Activated T-cell treated with anti-CD3 and anti-CD28 coated beads for 1 hour (primary cell): ENCODE measurements at places on chromosomes 11 and 22.

- no peak for DNase-seq
Measured at GRCh38 chr22:30046716-30047363, 33.4 kb upstream of the HORMAD2 start.

DNA sequence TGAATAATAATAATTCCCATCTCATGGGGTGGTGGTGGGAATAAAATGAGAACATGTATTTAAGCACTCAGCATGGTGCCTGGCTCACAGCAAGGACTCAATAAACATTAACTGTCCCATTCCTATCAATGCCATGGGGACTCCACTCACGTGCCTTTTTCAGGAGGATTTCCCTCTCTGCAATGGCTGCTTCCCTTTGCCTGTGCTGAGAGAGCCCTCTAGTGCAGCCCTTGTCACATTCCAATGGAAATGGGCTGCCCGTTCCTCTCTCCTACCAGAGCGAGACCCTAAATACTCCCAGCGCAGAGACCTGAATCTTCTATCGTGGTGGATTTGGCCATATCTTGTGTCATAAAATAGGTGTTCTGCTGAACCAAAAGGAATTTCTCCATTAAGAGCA lies 621.5 kb upstream of the B3GAT1 start:
- no peak for DNase-seq

- no peak for DNase-seq
Measured at GRCh38 chr11:90822996-90823395, 600.1 kb upstream of the CHORDC1 start.

DNA sequence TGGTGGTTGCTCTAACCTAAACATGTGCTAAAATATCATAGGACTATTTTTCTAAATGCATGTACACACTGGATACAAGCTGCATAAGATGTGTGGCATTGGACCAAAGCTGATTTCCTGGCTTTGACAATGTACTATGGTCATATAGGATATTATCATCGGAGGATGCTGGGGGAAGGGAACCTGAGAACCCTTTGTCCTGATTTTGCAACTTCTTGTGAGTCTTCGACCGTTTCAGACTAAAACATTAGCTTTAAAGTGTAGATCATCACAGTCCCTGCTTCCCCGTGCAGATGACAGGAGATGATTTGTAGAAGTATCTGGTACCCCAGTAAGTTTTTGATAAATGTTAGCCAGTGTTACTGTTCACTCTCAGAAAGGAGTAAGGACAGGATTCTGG lies 554.7 kb downstream of the MIAT start:
- no peak for DNase-seq

- no peak for DNase-seq
Measured at GRCh38 chr11:119361056-119361787, 14.7 kb upstream of the MFRP start.

GRCh38 chr11:36388951-36389350 lies 92.9 kb downstream of the PRR5L start:
- DNase-seq = no peak

GRCh38 chr11:92545906-92546471 lies 321.4 kb downstream of the FAT3 start:
- DNase-seq = no peak

DNA sequence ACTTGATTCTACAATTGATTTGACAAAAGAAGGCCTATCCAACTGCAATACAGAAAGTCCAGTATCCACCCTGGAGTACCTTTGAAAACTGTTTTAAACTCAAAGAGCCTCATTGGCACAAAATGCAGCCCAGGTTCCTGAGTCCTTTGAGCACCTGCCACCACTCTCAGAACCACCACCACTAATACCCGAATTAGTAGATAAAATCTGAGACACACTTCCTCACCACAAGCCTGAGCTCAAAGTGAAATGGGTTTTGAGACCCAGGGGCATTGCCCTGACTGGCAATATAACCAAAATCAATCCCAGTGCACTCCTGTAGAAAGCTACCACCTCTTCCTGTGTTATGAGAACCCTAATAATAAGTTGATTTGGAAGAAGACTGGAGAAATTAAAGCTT lies 215.7 kb downstream of the CSNK2A3 start:
- no peak for DNase-seq

DNA sequence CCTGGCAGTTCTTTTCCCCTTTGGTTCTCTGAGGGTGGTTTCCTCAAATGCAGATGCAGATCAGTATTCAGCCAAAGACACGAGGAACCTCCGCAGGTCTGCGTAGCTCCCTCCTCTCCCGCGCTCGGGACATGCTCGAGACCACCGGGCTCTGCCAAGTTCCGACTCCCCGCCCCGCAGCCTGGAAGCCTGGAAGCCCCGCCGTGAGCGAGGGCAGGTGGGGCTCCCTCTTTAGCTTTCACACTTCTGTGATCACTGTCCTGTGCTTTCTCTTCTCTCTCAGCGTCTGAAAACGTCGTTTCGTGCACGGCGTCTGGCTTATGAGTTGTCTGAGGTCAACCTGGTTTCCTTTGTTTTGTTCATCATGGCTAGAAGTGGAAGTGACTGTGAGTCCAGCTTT lies 26.6 kb downstream of the ZBED4 start:
- DNase-seq = no peak

- DNase-seq = no peak
Measured at GRCh38 chr11:11374358-11375148, 21.5 kb upstream of the CSNK2A3 start.

DNA sequence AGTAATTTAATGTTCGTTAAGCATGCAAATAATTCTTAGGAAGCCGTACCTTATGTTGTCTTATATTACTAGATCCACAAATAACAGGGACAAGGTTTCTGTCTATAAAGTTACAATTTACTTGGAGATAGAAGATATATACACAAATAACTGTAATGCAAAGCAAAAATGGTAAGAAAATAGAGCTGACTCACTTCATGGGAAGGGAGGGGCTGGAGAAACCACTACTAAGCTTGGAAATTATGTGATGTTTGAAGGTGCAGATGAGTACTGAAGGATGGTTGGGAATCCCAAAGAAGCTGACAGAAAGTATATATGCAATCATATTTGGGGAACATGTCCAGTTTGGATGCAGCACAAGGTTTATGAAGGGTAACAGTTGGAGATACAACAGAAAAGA lies 4.0 kb downstream of the NPAT start:
- no peak for DNase-seq

DNA sequence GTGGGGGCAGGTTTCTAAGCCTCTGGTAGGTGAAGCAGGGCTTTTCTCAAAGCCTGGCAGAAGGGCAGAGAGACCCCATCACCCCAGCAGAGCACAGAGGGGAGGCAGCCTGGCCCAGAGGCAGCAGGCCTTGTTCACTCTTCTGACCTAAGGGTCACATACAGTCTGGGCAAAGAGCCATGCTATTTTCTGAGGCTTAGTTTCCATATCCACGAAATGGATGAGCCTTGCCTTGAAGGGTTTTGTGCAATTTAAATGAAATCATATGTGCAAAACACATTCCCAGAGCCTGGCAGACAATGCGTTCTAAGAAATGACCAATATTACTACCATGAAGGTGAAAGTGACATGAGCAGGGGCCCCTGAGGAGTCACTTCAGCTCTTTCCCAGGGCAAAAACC lies 44.5 kb downstream of the HIRA start:
- no peak for DNase-seq

GRCh38 chr11:83827520-83827919 lies 541.4 kb upstream of the CCDC90B start:
- no peak for DNase-seq

GRCh38 chr11:33829430-33830141 lies 55.3 kb upstream of the FBXO3 start:
- peak; percentile 36 for DNase-seq

GRCh38 chr11:57653163-57653562 lies 3.5 kb upstream of the YPEL4 start:
- no peak for DNase-seq

DNA sequence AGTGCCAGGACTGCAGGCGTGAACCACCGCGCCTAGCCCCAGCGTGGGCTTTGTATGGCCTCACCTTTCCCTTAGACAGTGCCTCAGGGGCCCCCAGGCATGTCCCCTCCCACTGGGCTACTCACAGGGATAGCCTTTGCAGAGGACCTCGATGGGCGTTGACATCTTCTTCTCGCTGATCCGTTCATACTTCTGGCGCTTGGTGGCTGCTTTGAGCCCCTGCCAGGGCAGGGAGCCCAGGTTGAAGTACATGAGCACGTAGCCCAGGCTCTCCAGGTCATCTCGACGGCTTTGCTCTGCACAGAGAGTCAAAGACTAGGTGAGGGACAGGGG lies 17.5 kb downstream of the CSNK1E start:
- no peak for DNase-seq

DNA sequence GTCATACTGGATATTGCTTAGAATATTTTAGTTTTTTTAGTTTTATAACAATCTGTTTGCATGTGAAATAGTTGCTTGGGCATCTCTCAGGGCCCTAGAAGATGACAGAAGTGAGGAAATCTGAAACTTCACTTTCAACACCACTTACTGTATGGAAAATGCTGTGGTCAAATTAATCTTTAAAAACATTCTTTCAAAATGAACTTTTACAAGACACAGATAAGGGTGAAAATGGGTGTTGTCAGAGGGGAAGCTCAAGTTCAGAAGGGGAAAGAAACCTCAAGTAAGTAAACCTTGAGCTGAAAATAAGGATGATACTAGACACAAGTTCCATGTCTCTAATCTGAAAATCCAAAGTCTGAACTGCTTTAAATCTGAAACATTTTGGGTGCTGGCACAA lies 1840.1 kb upstream of the RAG2 start:
- no peak for DNase-seq
